ENCODE measurements at places on chromosomes 7 and 10.

DNA sequence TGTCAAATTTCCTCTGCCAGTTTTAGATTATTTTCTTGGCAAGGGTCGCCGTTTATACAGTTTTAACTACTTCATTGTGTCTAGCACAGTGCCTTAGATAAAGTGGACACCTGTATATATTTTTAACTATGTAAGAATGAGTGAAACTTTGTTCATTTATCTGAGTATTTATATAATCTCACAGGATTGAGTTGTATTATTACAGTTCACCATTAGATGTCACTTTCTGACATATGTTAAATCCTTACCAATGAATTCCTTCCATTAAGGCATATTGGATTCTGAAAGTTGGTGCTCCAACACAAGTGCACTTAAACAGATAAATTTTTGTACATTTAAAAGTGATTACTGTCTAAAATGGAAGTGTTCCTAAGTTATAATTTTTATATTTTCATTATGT, 43.0 kb downstream of the ZMYND11 start:
- no peak for DNase-seq

DNA sequence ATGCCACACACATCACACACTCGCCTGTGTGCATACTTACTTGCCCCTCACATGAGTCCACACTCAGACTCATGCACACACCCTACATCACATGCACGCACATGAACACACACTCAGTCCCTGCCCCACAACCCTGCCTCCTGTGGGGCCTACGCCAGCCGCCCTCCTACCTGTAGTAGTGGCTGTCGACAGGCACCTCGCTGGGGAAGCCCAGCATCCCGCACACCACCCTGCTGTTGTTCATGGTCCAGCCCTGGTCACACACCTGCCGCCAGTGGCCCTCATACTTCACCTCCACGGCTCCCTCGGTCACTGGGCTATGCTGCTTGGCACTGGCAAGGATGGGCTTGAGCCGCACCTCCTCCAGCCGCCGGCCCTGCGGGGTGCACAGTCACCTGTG, 7.2 kb downstream of the LOXL4 start:
- DNase-seq: no peak

DNA sequence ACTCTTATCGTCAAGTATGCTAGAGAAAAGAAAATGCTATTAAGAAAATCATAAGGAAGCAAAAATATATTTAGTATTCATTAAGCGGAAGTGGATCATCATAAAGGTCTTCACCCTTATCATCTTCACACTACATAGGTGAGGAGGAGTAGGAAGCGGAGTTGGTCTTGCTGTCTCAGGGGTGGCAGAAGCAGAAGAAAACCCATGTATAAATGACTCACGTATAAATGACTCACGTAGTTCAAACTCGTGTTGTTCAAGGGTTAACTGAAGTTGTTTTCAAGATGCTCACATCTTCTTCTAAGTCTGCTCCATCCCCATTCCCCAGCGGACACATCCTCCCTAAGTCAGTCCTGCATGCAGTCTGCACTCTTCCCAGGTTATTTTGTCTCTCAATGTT, 72.4 kb downstream of the SFMBT2 start:
- DNase-seq: no peak

- no peak for DNase-seq
Measured at GRCh38 chr7:137923380-137923779, 76.6 kb upstream of the DGKI start.

DNA sequence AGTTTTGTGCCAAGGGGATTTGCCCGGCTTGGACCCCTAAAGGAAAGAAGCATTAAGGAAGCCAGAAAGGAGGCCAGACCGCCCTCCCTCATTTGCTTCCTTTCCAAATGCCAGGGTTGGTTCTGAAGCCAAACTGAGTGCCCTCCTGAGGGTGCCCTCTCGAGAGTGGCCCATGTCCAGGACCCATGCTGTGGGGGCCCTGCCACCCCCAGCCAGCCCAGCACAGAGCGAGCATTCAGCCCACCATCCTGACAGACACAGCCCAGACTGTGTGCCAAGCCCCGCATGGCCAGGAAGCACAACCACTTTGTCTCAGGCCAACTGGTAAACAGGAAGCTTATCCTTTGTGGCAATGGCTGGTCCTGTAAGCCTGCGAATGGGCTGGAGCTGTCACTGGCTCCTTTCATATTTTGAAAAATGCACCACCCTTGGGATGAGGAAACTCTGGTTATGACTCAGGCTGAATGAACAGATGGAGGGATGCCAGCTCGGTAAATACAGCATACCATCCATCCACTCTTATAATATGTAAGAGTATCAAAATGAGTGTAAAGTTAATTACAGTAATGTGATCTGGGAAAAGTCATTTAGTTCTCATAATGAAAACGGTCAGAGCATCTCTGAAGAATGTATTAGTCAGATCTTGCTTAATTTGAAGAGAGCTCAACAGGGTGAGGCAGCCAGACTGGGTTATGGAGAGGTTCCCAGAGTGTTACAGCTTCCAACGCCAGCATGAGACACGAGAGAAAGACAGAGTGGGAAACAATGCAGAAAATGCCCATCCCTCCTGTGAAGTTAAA, 65.0 kb downstream of the STK17A start:
- peak; percentile 45 for DNase-seq

DNA sequence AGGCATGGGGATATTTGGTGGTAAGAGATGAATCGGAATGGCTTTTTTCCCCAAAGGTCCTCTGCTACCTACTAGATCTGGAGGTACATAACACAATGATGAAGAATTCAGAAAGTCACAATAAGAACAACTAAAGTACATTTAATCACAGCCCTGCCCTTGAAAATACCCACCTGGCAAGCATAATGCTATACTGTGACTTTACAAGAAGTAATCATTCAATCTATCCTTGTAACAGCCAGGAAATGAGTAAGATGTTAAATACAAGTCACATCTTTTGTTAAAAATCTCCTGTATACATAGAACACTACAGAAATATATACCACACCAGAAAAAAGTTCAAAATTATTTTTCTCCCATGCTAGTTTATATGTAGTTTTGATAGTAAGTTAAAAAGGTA, 108.3 kb upstream of the ABCB5 start:
- DNase-seq: no peak

DNA sequence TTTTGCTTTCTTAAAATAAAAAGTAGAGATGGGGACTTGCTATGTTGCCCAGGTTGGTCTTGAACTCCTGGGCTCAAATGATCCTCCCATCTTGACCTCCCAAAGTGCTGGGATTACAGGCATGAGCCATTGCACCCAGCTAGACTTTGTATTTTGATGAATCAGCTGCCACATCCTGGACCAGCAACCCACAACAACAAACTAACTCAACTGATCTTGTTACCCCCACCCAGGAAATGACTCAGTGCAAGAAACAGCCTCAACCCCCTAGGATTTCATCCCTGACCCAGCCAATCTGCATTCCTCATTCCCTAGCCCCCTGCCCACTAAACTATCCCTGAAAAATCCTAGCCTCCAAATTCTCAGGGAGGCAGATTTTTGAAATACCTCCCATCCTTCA, 123.8 kb downstream of the IPMK start:
- DNase-seq: no peak

- no peak for DNase-seq
Measured at GRCh38 chr10:34526186-34526585, 288.9 kb downstream of the PARD3 start.

- DNase-seq: no peak
Measured at GRCh38 chr10:78231939-78232338, 198.3 kb downstream of the RPS24 start.

GRCh38 chr10:52194716-52195115, 119.4 kb upstream of the DKK1 start:
- DNase-seq: no peak

- no peak for DNase-seq
Measured at GRCh38 chr7:1466524-1467271, 7.4 kb upstream of the MICALL2 start.

DNA sequence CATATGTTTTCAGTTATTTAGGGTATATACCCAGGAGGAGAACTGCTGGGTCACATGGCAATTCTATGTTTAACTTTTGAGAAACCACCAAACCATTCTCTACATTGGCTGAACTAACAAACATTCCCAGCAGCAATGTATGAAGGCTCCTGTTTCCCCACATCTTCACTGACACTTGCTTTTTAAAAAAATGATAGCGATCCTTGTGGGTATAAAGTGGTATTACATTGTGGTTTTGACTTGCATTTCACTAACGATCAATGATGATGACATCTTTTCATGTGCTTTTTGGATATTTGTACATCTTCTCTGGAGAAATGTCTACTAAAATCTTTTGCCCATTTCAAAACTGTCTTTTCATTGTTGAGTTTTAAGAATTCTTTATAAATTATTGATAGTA, 51.2 kb upstream of the ANAPC16 start:
- no peak for DNase-seq

- no peak for DNase-seq
Measured at GRCh38 chr10:3636356-3637181, 148.4 kb downstream of the KLF6 start.

GRCh38 chr7:126803060-126803665, 449.6 kb downstream of the GRM8 start:
- no peak for DNase-seq

DNA sequence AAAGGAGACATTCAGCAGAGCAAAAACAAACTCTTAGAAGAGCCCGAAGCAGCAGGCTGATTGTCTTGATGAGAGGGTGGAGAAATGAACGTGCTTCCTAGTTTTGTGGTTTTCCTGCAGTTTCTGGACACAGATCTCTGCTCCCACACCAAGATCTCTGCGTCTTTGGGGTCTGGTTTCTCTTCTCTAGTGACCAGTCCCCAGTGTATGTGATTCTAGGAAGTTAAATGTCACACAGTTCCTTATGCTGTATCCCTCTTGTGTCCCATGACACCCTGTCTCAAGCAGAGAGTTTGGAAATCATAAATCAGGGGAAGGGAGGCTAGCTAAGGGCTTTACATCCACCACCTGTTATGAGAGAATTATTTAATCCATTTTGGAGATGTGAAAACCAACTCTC, 55.4 kb upstream of the KLF14 start:
- DNase-seq: no peak

- DNase-seq: no peak
Measured at GRCh38 chr10:29957907-29958331, 101.5 kb downstream of the JCAD start.

- DNase-seq: no peak
Measured at GRCh38 chr7:113394856-113395255, 276.5 kb upstream of the SMIM30 start.

- DNase-seq: no peak
Measured at GRCh38 chr10:94780844-94781243, 18.4 kb downstream of the CYP2C19 start.

DNA sequence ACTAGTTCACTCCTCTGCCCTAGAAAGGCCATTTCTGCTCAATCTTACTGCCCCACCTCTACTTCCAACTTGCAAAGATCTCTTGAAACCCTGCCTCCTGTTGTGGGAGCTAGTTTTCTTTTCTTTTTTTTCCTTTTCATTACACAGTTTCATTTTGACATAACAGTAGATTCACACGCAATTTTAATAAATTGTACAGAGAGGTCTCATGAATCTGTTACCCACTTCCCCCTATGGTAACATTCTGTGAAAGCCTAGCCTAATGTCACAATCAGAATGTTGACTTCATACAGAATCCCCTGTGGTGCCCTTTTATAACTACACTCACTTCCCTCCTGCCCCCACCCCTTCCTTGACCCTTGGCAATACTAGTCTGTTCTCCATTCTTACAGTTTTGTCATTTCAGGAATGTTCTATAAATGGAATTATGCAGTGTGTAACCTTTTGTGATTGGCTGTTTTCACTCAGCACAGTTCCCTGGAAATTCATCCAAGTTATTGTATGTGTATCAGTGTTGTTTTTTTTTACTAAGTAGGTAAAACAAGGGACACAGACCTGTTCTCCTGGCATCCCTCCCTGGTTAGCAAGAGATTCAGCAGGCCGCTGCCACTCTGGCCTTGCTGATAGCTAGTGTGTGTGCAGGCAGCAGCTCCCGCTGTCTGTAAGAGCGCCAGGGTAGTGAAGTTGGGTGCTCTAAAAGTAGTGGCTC, 21.5 kb downstream of the CHST3 start:
- DNase-seq: no peak

- no peak for DNase-seq
Measured at GRCh38 chr10:83037653-83038052, 1101.7 kb upstream of the GHITM start.

GRCh38 chr10:10613656-10614244, 403.9 kb upstream of the CELF2 start:
- DNase-seq: no peak

DNA sequence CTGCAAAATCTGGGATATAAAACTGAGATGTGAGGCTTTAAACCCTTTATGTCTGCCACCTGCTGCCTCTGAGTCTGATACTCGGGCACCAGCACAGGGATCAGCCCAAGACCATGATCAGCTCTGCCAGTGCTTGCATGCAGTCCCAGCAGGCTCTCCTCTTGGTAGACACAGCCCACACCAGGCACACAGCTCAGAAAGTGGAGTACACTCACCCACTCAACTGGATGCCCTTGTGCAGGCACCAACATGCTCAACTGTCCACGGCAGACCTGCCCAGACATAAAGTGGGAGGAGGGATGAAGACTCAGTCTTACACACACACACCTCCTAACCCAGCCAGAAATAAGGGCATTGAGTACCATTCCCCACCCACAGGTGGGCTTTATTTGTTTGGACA, 18.2 kb upstream of the MYH16 start:
- DNase-seq: no peak

DNA sequence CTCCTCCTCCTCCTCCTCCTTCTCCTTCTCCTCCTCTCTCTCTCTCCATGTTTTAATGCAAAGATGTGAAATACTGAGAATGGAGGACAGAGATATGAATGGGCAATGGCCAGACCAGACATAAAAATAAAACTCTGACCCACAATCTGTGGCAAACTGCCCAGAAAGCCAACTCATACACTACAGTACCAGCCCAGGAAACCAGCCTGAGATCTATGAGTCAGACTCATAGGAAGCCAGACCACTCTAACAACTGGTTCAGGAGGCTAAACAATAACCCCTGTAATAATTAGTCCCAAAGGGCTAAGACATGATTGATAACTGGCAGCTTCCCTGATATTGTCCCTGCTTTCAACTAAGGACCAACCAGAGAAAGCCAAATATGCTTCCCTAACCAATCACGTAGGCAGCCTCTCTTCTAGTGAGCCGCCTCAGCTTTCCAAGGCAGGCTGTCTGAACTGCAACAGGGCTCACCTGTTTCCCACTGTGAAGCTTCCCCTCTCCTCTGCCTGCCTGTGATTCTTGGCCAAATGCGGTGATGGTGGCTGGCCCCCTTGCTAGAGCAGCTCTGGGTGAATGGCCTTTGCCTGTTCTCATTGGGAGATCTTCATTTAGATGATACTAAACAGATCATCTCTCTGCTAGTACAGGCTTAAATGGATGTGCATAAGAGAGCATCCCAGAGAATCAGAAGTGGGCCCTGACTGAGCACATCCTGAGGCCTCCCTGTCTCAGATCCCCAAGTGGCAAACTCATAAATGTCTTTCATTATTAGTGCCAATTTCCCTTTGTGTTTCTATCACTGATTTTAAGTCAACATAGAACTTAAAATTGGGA, 817.6 kb downstream of the TNS3 start:
- no peak for DNase-seq

GRCh38 chr10:58952747-58953466, 223.5 kb upstream of the PHYHIPL start:
- no peak for DNase-seq
